ENCODE measurements at places on chromosomes 1 and 21. TPM values are rescaled to one million over a fixed set of nuclear protein-coding genes. Genes with fewer than 3 reads are reported as not detected.

Gene KAZN
- 9.6 TPM for total RNA-seq

Gene VHLL
- total RNA-seq: not detected

Gene AK4
- total RNA-seq: 18.9 TPM

Gene BGLAP
- total RNA-seq: 0.99 TPM

Gene NHLH2
- not detected for total RNA-seq

Gene HPDL
- total RNA-seq: 0.89 TPM

Gene CLDN8
- total RNA-seq: 9.6 TPM

Gene CYP4X1
- total RNA-seq: 2.8 TPM

Gene ANKRD65
- 2.9 TPM for total RNA-seq

Gene STYXL2
- total RNA-seq: 12.5 TPM

Gene LDLRAP1
- 6.8 TPM for total RNA-seq

Gene MTMR11
- 8.7 TPM for total RNA-seq

Gene NTPCR
- 11.4 TPM for total RNA-seq

Gene ARHGEF19
- 18.7 TPM for total RNA-seq

Gene TNFAIP8L2
- 2.2 TPM for total RNA-seq

Gene LCA5L
- 0.89 TPM for total RNA-seq

Gene LINGO4
- total RNA-seq: 0.10 TPM

Gene MATN1
- total RNA-seq: 1.4 TPM

Gene FAM151A
- total RNA-seq: not detected

Gene KRTAP13-2
- total RNA-seq: 2.9 TPM

Gene RHEX
- total RNA-seq: 5.5 TPM

Gene CD160
- not detected for total RNA-seq

Gene IL6R
- 10.0 TPM for total RNA-seq

Gene PKLR
- total RNA-seq: 0.20 TPM

Gene S100A7
- total RNA-seq: 130 TPM

Gene OR2L8
- total RNA-seq: not detected

Gene FAM177B
- total RNA-seq: 0.20 TPM

Gene MPL
- 0.10 TPM for total RNA-seq

Gene TMEM82
- total RNA-seq: not detected

Gene CYP4B1
- total RNA-seq: 7.4 TPM

Gene RIMS3
- 0.59 TPM for total RNA-seq

Gene IGSF9
- total RNA-seq: 8.4 TPM

Gene APCS
- not detected for total RNA-seq

Gene UCHL5
- total RNA-seq: 38.2 TPM

Gene TMPRSS2
- 0.69 TPM for total RNA-seq

Measured in skin of body (tissue), 3 donors.